ENCODE measurements at places on chromosomes 5 and 9. TPM values are rescaled to one million over a fixed set of nuclear protein-coding genes. Genes with fewer than 3 reads are reported as not detected.

TXNDC8 gene
- polyA plus RNA-seq: not detected

DNA sequence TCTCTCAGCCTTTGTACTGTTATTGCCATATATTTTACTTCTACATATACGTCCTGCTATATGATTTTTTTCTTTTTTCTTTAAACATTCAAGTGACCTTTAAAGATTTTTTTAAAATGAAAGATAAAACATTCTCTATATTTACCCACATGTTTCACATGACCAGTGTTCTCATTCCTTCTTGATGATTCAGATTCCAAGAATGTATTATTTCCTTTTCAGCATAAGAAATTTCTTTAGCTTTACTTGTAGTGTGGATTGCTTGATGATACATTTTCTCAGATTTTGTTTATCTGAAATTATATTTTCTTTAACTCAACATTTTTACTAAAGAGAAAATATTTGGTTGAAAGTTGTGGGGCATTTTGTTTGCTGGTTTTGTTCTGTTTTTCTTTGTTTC, 792.1 kb downstream of the BRINP1 start:
- DNase-seq: no peak

DNA sequence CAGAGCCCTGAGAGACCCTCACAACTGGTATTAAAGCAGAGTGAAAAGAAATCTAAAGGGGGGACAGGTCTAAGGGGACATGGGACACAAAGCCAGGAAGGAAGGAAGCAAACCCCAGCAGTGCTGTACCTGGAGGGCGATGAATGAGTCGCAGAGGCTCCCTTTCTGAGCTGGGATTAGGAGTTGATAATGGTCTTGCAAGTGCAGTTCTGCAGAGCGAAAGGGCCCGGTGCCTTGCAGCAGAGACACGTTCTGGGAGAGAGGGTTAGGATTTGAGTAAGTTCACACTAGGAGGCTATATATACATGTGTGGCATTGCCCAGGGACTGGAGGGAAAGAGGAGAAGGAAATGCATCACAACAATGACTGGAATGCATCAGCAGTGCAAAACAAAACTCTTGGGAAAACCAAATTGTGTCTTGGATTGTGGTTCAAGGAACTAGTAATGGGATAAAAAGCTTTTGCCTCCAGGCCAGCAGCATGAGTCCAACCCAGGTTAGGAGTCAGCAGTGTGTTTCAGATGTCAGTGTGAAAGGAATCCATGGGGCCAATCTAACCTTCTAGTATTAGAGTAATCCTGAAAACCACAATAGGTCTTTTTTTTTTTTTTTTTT, 38.8 kb upstream of the LIFR start:
- DNase-seq: no peak

DNA sequence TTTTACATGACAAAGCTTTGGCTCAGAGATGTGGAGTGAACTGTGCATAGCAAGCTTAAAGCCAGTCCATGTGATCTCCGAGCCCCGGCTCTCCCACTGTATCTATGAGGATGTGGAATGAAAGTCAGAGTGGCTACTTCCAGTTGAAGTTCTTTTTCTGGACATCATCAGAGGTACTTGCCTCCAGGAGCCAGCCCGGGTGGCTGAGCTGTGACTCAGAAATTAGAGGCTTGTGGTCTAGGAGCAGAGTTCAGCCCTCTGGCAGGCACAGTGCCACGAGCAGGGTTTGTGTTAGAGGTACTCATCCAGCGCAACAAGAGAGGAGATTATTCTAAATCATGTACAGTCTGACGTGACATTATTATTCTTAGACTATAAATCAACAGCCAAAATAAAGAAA, 322.5 kb downstream of the CDK5RAP2 start:
- DNase-seq: no peak

BRD3OS gene
- 7.8 TPM for polyA plus RNA-seq

DNA sequence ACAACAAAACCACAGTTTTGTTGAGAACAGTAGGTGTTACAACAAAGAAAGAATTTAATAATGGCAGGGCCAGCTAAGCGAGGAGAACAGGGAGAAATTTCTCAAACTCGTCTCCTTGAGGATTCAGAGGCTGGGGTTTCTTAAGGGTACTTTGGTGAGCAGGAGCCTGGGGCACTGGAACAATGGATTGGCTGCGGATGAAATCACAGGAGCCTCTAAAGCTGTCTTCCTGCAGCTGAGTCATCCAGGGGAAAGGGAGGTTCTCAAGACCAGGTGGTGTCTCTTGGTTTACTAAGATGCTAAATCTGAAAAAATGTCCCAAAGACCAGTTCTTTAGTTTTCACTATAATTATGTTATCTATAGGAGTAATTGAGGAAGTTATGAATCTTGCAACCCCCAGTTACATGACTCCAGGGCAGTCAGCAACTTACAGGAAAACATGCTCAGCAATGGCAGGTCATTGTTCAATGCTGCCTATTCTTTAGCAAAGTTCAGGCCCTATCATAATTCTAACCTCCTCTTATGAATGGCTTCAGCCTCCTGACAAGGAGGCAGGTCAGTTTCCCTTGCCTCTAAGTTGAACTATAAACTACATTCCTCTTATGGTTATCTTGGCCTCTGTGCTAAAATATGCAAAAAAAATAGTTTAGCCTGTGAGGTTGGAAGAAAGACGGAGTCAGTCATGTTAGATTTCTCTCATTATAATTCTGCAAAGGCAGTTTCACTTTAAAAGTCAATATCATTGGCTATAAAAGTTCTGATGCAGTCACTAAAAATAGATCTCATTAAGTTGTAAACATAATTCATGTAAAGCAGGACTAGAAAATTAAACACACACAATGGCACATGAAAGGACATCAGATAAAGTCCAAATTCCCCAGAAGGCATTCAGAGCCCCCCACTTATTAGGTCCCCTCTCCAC, 63.3 kb upstream of the CKS2 start:
- DNase-seq: no peak

CENPK gene
- 16.5 TPM for polyA plus RNA-seq

DNA sequence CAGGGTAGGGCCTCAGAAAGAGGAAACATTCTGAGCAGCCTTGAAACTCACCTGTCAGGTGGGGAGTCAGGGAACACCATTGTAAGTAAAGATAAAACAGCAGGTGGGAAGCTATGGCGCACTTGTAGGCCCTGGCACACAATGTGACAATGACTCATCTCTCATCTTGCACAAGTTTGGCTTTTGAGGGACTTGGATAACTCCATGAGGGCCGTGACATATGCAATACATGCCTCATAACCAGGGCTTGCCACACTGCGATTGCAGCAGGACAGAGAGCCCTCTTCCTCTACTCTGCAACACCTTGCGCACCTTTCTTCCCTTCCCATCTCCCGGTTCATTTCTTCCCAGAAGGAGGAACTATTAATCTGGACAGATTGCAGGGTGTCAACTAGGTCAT, 144.9 kb downstream of the CEP120 start:
- DNase-seq: no peak

- DNase-seq: peak; percentile 94
Observed at GRCh38 chr9:107489687-107490605, at the start of gene KLF4. KLF4 (minus strand) TSS chr9:107489769; CDS start chr9:107489172, 597 bp downstream.

DNA sequence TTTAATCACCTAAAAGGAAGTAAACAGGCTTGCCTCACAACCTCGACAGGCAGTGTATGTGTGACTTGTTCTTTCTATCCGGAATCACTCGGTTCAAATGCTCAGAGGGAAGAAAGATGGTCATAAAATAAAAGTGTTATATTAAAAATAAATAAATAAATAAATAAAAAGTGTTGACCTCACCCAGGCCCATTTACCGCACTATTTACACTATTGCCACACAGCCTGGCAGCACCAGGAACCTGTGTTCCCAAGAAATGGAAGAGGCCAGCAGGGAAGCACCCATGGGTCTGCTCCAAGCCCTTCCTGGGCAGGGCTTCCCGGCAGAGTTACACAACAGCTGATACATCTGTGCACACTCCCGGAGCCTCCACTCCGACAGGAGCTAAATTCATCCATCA, 127.9 kb downstream of the EFNA5 start:
- no peak for DNase-seq

CARTPT gene
- not detected for polyA plus RNA-seq

- DNase-seq: no peak
Observed at GRCh38 chr9:98502311-98502975, 206.3 kb downstream of the GABBR2 start.

DNA sequence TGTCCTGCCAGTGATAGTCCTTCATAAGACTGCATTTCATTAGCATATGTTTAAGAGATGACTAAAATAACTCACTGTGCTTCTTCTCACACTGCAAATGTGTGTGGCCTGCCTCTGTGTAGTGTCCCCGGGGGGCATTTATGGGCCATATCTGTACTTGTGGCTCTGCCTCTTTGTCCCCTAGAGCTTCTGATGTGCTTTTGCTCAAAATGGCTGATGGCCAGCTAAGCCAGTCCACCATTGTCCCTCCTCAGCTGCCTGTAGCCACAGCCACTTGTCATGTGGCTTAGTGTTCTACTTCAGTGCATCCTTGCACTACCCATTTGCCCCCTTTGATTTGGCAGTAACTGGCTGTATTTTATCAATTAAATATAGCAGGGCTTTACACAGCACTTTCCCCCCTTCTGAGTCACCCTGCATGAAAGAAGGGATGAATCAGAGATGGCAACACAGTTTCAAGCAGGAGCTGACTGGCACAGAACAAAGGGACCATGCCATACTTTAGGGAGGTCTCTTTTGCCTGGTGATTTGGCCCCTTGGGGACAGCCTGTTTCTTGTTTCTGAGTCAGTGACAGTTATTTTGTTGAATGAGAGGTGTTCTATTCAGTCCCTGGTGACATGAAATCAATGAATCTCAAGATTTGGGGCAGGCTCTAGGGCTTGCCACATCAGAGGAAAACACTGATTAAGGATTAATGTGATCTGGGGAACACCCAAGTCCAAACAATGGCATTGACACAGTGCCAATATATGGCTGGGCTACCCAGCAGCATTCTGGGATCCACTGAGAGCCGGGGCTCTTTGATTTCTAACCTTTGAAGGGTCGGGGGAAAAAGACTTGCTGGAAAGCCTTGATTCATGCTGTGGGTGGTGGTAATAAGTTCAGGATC, 245.5 kb downstream of the SMARCA2 start:
- DNase-seq: no peak

DNA sequence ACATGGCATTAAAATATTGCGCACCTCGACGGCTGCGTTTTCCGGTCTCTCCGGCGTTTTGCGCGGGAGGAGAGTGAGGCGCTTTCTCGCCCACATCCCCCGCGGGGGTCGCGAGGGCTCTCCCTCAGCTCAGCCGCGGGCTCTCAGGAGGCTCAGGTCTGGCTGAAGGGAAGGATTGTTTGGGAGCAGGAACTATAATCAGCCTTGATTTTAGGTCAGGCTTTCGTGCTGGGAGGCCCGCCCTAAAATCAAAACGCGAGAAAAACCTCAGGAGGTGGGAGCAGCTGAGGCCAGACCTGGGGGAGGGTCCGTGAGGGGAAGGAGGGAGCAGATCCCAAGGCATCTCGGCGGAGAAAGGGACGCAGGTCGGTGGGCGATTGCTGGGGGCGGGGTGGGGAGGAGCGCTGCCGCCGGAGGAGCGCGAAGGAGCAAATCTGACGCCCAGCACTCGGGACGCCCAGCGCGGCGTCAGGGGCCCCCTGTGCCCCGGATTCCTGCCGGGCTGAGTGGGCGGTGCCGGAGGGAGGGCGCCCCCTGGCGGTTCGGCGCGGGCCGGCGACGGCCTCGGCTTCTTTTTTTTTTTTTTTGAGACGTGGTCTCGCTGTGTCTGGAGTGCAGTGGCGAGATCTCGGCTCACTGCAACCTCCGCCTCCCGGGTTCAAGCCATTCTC, 18.7 kb upstream of the RNF130 start:
- peak; percentile 88 for DNase-seq

GRCh38 chr9:121192959-121193640, 8.6 kb downstream of the RAB14 start:
- DNase-seq: no peak

PCDHGC3 gene
- 122 TPM for polyA plus RNA-seq

DNA sequence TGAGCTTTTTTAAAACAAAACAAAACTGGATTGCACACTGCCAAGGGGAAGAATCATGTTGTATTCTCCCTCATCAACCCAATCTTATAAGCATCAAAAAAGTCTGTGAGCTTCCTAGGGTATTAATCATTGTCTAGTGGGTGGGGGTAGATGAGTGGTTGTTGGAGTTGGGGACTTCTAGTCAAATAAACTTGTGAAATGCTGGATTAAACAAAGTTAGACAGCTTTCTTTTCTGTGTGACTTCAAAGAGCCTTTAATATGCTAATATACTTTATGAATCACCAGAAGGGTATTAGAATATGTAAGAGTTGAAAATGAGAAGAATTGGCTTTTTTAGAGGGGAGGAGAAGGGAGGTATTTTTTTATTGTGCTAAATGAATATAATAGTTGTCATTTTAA, 87.7 kb downstream of the GALNT10 start:
- DNase-seq: no peak

- DNase-seq: no peak
Observed at GRCh38 chr5:172719211-172719610, 51.8 kb downstream of the DUSP1 start.

DNA sequence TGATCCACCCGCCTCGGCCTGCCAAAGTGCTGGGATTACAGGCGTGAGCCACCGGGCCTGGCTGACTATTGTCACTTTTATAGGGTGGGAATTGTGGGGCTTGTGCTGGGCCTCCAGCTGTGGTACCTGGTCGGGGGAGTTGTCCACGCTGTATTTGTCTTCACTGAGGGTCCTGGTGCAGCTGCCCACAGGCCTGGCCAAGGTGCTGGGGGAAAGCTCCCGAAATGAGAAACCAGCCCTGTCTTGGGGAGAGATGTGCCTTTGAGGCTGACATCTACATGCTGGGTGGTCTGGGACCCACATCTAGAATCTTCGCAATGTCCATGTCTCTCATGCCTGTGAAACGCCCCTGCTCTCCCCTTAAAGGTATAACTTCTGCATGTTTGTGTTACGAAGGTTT, 2.6 kb downstream of the EXOC3 start:
- DNase-seq: no peak

PCDHB14 gene
- 7.3 TPM for polyA plus RNA-seq

- no peak for DNase-seq
Observed at GRCh38 chr5:179368806-179369529, 23.7 kb upstream of the ADAMTS2 start.

PCDH12 gene
- polyA plus RNA-seq: 21.4 TPM

DNA sequence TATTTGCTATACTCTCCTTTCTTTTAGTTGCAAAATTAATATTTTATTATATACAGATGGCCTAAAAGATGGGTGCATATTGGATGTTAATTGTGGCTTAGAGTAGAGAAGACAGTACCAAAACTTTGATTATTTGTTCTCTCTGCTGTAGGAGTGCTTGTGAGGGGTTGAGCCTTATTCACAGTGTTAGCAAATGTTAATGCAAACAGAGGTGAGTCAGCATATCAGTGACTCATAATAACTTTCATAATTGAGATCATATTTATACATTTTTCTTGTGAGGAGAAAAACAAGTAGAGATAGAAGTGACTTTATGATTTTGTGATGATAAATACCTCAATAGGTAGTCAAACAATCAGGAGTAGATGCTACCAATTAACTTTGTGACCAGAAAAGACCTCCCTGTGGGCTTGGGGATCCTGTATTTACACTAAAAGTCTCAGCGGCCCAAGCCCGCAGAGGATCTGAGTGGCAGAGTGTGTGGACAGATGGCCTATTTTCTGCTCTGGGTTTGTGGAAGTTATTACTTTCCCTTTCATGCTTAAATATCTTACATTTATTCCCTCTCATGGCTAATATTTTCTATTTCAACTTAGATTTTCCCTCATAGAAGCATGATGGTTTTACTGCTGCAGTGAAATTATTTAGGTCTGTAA, 226.5 kb downstream of the TAF11L14 start:
- no peak for DNase-seq

MLANA gene
- 8.2 TPM for polyA plus RNA-seq

TMEM174 gene
- polyA plus RNA-seq: not detected

GRCh38 chr9:126147186-126147935, 179.3 kb upstream of the MVB12B start:
- DNase-seq: no peak

GRCh38 chr5:149674686-149675085, 55.4 kb upstream of the PPARGC1B start:
- no peak for DNase-seq
